ENCODE measurements at places on chromosomes 6 and 20. TPM values are rescaled to one million over a fixed set of nuclear protein-coding genes. Genes with fewer than 3 reads are reported as not detected.

The TNF gene
- not detected for total RNA-seq

The HRH3 gene
- not detected for total RNA-seq

The SNPH gene
- 8.1 TPM for total RNA-seq

DNA sequence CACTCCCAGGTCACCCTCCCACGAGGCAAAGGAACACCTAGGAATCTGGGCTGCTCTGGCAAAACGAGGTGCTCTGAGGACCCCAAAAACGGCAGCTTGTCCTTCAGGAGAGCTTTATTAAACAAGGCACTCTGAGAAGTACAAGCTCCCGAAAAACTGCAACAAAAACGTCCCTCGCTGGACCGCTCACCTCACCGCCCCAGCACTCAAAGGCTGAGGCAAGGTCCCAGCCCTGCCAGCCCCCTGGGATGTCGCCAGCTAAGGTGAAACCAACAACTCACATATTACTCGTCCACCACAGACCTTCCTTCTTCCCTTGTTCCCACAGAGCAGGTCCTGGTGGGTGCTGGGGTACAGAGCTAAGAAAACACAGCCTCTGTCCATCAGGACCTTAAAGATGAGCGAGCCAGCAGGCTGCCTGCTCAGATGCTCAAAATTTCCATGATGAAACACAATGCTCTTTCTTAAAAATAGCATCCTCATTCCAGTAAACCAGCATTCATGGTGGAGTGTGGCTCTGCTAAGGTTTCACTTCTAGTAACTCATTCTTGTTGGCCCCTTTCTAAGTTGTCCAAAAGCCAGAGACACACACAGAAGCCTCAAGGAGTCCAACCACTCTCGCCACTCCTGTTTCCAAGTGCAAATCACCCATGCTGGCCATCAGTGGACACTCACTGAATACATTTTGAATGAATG is 35.9 kb downstream of the ATP9A start:
- peak; percentile 62 for DNase-seq

GRCh38 chr6:107061125-107062020 is 33.4 kb downstream of the MTRES1 start:
- peak; percentile 34 for DNase-seq

- peak; percentile 52 for DNase-seq
These were observed at the start of gene KCNQ5 for GRCh38 chr6:72621291-72622093. Gene KCNQ5 (plus strand): TSS chr6:72622064.

DNA sequence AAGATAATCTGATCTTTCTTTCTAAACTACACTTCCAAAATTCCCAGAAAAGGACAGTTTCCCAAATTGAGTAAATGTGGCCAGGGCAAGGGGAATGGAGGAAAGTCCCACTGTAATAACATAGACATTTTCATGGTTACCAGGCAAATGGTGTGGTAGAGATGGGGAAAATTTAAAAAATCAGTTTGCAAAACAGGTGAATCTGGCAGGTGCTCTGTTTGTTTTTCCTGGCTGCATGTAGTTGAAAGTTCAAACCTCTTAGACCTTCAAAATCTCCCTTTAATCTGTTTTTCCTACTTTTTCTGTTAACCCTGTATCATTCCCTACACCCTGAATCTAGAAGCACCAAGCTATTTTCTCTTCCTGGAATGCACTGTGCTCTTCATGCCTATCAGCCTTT is 2.0 kb upstream of the BCKDHB start:
- no peak for DNase-seq

- no peak for DNase-seq
These were observed 650 bp upstream of the TTK start for GRCh38 chr6:80003826-80004172.

GRCh38 chr6:137001299-137001976 is 43.3 kb downstream of the IL20RA start:
- no peak for DNase-seq

DNA sequence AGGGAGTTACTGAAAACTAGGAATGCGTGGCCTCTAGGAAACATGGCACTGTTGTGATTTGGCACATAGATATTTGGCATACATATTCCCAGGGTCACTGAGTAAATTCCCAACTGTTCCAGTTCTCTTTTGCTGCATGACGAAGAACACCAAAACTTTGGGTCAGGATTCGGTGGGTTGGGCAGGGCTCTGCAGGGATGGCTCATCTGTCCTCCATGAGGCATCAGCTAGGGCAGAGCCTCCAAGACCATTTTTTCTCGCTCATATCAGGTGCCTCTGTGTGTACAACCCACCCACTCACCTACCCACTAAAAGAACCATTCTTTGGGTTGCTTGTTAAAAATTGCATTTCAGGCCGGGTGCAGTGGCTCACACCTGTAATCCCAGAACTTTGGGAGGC is 57.1 kb downstream of the SSR1 start:
- no peak for DNase-seq

GRCh38 chr6:106372838-106373501 is 12.5 kb downstream of the CRYBG1 start:
- DNase-seq = no peak

- DNase-seq = no peak
These were observed 5.7 kb downstream of the ETV7 start for GRCh38 chr6:36381502-36382389.
